ENCODE measurements at places on chromosomes 7 and 10.

DNA sequence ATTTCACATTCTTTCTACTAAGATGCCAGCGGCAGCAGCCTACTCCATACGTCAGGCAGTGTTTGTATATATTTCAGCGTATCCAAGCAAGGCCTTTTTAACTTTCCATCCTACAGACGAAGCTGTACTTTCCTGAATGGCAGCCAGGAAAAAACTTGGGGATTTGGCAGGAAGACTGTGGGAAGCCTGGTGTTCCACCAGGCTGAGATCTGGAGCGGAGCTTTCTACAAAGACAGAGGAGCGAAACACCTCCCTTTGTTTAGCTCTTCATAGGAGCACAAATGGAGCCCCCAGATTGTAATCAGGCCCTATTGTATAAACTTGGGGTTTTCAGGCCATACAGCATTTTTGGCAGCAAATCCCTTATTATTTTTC lies 143.8 kb downstream of the TES start:
- DNase-seq = no peak

- no peak for DNase-seq
Observed at GRCh38 chr10:45370202-45370955, 3.6 kb upstream of the ALOX5 start.

GRCh38 chr10:124693801-124694416 lies 50.3 kb downstream of the FAM53B start:
- no peak for DNase-seq

GRCh38 chr7:69199661-69200060 lies 398.6 kb upstream of the AUTS2 start:
- no peak for DNase-seq

DNA sequence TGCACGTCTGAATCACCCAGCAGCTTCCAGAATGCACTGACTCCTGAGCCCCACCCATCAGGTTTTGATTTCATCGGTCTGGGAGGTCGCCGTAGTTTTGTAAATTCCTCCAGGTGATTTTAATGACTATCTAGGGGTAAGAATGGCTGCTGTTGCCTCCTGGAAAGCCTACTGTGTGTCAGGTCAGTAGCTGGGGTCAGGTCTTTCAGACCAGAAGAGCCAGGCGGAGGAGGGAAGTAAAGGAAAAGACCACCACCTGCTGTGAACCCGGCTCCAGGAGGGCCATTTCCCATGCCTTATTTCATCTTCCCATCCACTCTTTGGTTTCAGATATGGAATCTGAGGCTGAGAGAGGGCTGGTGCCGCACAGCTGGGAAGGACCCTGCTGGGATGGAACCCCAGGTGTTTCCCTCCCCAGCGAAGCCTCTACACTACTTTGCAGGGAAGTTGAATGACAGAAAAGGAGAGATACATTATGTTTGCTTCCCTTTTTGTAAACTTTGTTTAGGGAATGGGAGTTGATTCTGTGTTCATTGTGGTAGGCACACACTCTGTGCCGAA lies 19.8 kb downstream of the ADAMTS14 start:
- DNase-seq = no peak

DNA sequence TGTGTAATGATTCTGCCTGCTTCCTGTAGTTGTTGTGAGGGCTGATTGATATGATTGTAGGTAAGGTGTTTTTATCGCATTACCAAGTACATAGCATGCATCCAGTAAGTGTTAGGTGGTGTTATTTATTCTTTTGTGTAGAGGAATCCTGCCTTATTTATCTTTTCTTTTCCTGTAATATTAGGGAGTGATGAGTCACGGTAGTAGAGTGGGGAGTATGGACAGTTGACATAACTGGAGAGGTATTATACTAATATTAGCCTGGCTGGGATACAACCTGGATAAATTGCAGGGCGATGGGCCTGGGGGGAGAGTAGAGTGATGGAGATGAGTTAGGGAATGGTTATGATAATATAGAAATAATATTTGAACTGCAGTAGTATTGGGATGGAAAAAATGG lies 9.8 kb downstream of the SDK1 start:
- DNase-seq = no peak

DNA sequence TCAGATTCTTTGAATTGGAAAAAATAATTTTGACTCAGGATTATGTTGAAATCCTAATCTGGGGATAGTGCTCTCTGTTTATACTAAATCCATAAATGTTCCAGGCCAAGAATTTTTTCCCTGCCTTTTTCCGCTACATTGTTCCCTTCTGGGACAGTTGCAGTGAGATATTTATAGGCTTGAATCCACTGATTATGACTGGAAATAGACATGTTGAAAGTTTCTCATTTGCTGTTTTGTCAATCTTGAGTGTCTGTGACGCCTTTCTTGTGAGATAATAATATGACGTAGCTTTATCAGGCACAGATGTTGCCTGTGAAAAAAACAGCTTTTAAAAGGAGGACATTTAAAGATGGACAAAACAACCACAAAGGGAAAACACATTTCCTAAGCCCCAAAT lies 155.9 kb downstream of the ARID5B start:
- no peak for DNase-seq

GRCh38 chr7:14218338-14218737 lies 228.9 kb upstream of the ETV1 start:
- no peak for DNase-seq

DNA sequence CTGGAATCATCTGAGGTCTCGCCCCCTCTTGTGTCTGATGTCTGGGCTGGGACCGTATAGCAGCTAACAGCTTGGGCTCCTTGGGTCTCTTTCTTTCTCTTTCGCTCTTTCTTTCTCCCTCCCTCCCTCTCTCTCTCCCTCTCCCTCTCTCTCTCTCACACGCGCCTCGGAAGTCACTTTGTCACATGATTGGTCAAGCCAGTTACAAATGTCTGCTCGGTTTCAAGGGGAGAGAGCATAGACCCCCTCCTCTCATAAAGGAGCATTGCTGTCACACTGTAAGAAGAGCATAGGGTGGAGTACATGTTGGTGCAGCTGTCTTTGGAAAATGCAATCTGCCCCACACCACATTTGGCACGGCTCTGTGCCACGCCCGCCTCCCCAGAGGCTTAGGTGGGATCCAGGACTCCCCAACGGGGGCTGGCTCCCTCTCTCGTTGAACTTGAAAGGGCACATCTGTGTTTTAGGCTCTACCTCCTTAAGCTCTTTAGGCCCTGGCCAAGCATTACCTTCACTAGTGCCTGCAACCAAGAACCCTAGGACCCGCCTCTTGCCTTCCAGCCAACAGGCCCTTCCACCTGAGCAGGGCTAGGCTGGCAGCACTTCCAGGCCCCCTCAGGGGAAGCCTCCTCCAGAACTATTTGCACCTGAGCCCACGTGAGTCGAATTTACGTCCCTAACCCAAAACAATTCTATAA lies 61.9 kb upstream of the CACUL1 start:
- DNase-seq = no peak

GRCh38 chr10:71959526-71959925 lies 4.7 kb upstream of the CHST3 start:
- DNase-seq = no peak

- DNase-seq = no peak
Observed at GRCh38 chr10:104139221-104139620, 17.2 kb downstream of the SFR1 start.

GRCh38 chr7:82194016-82194643 lies 249.4 kb downstream of the CACNA2D1 start:
- DNase-seq = no peak

- no peak for DNase-seq
Observed at GRCh38 chr10:43119416-43120115, 18.7 kb upstream of the CSGALNACT2 start.

GRCh38 chr10:111113961-111114757 lies 37.3 kb downstream of the ADRA2A start:
- DNase-seq = no peak

DNA sequence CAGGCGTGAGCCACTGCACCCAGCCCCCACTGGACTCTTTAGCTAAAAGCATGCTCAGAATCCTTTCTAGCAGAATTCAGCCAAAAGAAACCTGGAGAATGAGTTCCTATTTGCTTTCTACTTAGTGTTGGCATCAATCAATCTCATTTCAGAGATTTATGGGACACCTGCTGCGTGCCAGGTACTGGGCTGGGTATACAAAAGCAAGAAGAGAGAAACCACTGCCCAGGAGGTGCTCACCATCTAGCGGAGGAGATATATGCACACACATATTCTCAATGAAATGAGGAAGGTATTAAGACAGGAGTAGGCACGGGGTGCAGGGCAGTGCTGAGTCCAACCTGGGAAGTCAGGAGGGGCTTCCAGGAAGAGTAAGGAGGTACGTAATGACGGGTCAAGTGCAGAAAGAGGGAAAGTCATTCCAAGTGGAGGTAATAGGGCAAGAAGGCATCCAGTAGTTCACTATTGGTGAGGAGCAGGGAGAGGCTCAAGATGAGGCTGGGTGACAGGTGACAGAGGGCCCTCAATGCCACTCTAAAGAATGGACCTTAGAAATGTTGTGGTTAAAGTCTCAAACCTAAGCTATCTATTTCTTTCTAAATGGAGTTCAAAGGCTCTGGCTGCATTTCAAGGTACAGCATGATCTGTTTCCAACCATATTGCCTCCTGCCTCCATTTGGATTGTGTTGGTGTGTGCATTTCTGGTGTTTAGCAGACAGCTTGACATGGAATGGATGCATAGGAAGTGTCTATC lies 22.1 kb downstream of the ABLIM1 start:
- no peak for DNase-seq

- DNase-seq = no peak
Observed at GRCh38 chr10:49419005-49419404, 23.1 kb upstream of the DRGX start.

DNA sequence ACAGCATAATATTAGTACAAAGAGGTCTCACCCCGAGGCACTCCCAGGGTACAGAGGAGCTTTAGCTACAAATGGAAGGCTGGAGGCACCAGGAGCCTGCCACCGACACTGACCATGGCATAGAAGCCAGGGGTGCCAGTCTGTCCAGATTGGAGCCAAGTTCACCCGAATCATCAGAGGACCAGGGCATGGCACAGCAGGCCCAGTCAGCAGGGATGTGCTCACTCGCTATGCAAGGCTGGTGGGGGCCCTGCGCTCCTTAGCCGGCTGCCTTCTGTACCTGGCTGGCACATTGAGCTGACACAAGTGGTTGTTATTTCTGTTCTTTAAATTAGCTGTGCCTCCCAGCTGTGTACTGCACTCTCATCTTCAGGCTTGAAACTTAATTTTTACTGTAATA lies 149.3 kb downstream of the TCERG1L start:
- no peak for DNase-seq

- DNase-seq = no peak
Observed at GRCh38 chr10:28137907-28138880, 139.3 kb upstream of the ODAD2 start.

GRCh38 chr10:15652117-15652516 lies 67.6 kb downstream of the ITGA8 start:
- DNase-seq = no peak

GRCh38 chr10:57905861-57906260 lies 361.8 kb downstream of the IPMK start:
- no peak for DNase-seq

GRCh38 chr10:129421399-129422010 lies 45.5 kb upstream of the MGMT start:
- DNase-seq = no peak

- no peak for DNase-seq
Observed at GRCh38 chr10:77332256-77332655, 305.4 kb downstream of the KCNMA1 start.

GRCh38 chr7:152193880-152194279 lies 168.4 kb downstream of the GALNT11 start:
- no peak for DNase-seq

GRCh38 chr7:101589052-101589451 lies 40.0 kb downstream of the MYL10 start:
- DNase-seq = no peak

GRCh38 chr10:107901076-107901475 lies 736.6 kb upstream of the SORCS1 start:
- no peak for DNase-seq

DNA sequence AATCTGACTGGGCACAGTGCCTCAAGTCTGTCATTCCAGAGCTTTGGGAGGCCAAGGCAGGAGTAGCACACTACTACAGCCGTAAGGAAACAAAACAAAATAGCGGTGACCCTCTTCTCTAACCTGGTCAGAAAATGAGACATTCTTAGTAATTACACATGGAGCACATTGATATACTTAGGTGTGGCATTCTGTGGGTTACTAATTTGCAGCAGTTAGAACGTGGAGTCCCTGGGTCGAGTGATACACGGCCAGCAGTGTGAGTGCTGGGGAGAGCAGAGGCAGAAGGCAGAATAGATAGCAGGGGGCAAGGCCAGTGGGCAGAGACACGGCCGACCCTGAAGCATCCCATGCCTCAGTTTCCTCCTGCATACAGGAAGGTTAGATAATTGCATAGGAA lies 28.9 kb upstream of the SFMBT2 start:
- DNase-seq = no peak

GRCh38 chr10:88542522-88542921 lies 40.6 kb downstream of the RNLS start:
- DNase-seq = no peak

- peak; percentile 28 for DNase-seq
Observed at GRCh38 chr7:54788664-54789063, 29.7 kb upstream of the SEC61G start.

DNA sequence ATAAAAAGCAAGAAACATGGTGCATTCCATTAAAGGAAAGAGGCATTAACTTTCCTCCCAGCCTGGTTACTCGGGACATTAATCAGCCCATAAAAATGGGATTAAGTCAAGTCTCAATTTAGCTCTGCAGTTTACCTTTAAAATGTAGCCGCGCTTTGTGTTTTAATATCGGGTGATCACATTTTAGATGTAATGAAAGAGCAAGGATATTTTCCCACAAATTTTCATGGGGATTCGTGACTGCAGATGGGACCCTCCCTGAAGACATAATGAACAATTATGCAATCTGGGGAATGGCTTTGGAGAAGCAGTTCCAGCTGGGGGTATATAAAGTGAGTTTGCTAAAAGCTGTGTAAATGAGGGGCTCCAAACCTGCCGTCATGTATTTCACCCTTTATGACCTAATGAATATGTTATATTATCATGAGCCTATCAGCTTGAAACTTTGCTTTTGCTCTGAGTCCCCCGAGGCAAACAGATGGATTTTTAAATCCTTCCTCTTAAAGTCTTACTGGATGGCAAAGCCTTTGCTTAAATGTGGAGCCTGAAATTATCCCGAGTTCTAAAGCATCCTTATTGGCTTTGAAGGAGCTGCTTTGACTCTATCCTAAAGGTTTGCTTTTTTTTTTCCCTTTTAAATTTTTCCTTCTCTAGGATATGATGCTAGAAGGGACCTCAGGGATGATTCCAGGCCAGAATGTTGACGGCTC lies 31.8 kb downstream of the BAMBI start:
- DNase-seq = no peak

- DNase-seq = no peak
Observed at GRCh38 chr10:92993699-92994272, 66.8 kb upstream of the CYP26C1 start.

GRCh38 chr10:68598978-68599770 lies 39.0 kb downstream of the TET1 start:
- DNase-seq = no peak

- DNase-seq = no peak
Observed at GRCh38 chr7:26429168-26429567, 137.5 kb downstream of the SNX10 start.

Data from T-helper 1 cell (primary cell).